ENCODE measurements at places on chromosomes 5 and 9.

DNA sequence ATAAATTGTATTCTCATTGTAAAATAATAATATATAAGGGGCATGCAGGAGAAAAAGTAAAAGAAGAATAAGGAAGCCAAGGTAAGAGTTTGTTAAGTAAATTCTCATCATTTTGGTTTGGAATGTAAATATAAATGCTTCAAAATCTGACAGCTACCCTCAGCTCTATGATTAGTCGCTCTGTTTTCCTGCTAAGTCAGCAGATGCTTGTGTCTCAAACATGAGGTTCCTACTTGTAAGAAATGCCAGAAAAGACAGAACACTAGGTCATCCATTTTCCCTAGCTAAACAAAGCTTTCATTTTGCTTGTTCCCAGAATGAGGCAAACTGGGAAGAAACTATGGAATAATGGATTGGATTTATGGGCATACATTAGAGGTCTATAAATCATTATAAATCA is 293.1 kb downstream of the DMRTA1 start:
- no peak for DNase-seq
- H3K27me3 ChIP-seq = no peaks in the 10 kb centered on the region
- H3K36me3 ChIP-seq = no peaks in the 10 kb centered on the region
- H3K27ac ChIP-seq = no peak overlapping the region

DNA sequence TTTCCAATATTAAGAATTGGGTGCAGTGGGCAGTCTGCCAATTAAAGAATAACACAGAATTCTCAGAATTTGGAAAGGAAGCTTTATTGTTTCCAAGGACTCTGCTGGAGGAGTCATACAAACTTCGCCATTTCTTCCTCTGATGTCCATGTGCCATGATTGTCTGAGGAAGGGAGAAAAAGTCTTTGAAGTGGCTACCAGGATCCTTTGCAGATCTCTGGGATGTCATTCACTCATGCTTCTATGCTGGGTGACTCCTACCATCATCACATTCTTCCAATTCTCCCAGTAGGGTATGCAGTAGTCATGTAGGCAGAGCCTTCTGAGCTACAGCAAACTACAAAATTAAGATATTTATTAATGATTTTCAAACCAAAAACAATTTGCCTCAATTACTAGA is 3.2 kb upstream of the SMAD5 start:
- peaks cover 27% of the 10 kb centered on the region for H3K27me3 ChIP-seq
- DNase-seq = no peak
- H3K27ac ChIP-seq = no peak overlapping the region
- H3K4me3 ChIP-seq = no peak overlapping the region
- H3K36me3 ChIP-seq = peaks cover 11% of the 10 kb centered on the region
- H3K4me1 ChIP-seq = peaks cover 10% of the 10 kb centered on the region

GRCh38 chr5:81753429-81753828 is 2.5 kb upstream of the SSBP2 start:
- peaks cover 17% of the 10 kb centered on the region for H3K36me3 ChIP-seq
- H3K4me3 ChIP-seq = no peak overlapping the region
- peaks cover 13% of the 10 kb centered on the region for H3K27me3 ChIP-seq
- no peak overlapping the region for H3K27ac ChIP-seq
- H3K4me1 ChIP-seq = peaks cover 3% of the 10 kb centered on the region
- DNase-seq = no peak

DNA sequence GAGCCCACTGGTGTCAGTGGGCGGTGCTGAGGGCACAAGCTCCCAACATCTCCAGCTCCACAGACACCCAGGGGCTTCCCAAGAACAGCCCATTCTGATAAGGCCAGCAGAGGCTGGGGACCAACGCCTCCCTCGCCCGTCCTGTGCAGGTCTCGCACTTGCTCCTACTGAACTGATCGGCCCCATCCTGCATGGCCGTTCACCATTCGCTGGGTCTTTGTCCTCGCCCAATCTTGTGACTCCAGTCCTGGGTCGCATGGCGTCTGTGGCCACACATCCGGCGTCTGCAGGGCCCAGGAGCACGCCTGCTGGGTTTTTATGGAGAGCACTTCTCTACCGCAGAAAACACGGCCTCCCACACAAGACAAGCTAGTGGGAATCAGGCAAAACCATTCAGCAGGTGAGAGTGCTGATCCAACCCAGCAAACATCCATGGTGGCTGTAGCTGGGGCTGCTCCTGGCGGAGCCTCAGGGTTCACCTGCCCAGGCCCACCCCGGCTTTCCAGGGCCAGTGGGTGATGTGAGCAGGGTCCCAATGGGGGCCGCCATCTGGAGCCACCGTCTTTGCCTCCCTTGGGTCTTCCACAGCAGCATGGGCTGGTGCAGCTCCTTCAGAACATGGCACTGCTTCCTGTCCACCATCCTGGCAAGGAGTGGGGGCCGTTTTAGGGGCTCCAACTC is 7.4 kb downstream of the LRRC14B start:
- H3K27ac ChIP-seq = no peak overlapping the region
- H3K36me3 ChIP-seq = peaks cover 8% of the 10 kb centered on the region
- H3K4me3 ChIP-seq = no peak overlapping the region

DNA sequence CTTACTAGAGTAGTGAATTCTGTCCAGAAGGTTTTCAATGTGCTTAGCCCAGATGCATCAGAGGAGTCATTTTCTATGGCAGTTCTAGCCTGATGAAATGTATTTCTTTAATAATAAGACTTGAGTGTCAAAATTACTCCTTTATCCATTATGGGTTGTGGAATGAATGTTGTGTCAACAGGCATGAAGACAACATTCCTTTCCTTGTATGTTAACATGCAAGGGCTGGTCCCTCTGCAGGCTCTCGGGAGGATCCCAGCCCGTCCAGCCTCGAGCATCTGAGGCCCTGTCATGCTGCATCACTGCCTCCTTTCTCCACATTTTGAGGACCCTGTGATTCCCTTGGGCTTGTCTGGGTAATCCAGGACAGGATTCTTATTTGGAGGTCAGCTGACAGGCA is 42.9 kb upstream of the FAM120AOS start:
- H3K27me3 ChIP-seq = no peaks in the 10 kb centered on the region
- H3K4me1 ChIP-seq = peaks cover 43% of the 10 kb centered on the region
- H3K4me3 ChIP-seq = no peak overlapping the region
- no peak for DNase-seq
- peaks cover 33% of the 10 kb centered on the region for H3K36me3 ChIP-seq

GRCh38 chr9:93422977-93423616 is 28.4 kb upstream of the FAM120A start:
- peaks cover 44% of the 10 kb centered on the region for H3K27me3 ChIP-seq
- H3K27ac ChIP-seq = no peak overlapping the region
- no peaks in the 10 kb centered on the region for H3K36me3 ChIP-seq

- peaks cover 3% of the 10 kb centered on the region for H3K36me3 ChIP-seq
- H3K4me3 ChIP-seq = peak overlapping the region; percentile 76
- H3K27me3 ChIP-seq = no peaks in the 10 kb centered on the region
- DNase-seq = peak; percentile 78
- peak overlapping the region; percentile 84 for H3K27ac ChIP-seq
Observed at GRCh38 chr5:149240354-149240998, 31.2 kb upstream of the AFAP1L1 start.
